Tibial nerve (tissue), 4 donors: ENCODE measurements at places on chromosomes 7 and 10. TPM values are rescaled to one million over a fixed set of nuclear protein-coding genes. Genes with fewer than 3 reads are reported as not detected.

GRCh38 chr10:95319239-95319638 lies 28.4 kb upstream of the PDLIM1 start:
- no peak for DNase-seq

Gene GARIN1A
- total RNA-seq: 2.7 TPM

DNA sequence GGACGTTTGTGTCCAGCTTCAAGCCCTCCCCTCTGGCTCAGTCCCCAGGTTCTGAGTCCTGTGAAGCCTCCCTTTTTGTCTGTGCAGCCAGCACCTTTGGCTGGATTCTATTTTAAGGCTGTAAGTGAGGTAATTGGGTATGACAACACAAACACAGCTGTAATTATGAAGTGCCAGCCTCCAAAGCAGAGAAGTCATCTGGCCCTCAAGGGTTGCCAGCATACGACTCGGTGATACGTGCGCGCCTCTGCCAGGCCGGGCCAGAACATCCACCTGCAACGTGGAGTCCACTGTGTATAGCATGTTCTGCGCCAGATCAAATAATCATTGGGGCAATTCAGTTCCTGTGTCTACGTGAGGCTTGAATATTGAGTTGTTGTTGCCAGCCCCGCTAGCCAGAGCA lies 6.7 kb upstream of the FAM180A start:
- no peak for DNase-seq

DNA sequence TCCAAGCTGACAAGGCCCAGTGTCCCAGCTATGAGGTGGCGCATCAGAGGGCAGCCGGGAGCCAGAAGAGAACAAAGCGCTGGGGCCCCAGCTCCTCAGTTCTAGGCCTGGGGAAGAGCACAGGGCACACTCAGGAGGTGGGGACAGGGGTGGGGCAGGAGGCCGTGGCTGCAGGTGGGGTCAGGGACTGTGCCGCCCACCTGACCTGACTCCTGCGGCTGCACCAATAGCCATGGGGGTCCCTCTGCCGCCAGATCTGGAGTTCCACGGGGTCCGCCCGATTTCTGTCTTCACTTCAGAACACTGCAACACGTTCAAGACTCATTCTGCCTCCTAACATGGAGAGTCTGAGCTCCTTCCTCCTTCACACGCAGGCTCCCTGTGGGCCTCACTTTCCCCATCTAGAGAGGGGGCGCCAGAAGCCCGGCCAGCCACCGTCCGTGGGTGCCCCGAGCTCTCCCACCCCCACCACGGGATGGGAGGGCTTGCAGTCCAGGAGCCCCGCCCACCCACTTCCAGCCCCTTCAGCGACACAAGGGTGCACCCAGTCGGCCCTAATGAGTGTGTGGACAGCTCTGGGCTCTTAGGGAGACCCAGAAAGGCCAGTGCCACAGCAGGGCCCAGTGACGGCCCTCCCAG lies 278.3 kb downstream of the MAD1L1 start:
- no peak for DNase-seq

DNA sequence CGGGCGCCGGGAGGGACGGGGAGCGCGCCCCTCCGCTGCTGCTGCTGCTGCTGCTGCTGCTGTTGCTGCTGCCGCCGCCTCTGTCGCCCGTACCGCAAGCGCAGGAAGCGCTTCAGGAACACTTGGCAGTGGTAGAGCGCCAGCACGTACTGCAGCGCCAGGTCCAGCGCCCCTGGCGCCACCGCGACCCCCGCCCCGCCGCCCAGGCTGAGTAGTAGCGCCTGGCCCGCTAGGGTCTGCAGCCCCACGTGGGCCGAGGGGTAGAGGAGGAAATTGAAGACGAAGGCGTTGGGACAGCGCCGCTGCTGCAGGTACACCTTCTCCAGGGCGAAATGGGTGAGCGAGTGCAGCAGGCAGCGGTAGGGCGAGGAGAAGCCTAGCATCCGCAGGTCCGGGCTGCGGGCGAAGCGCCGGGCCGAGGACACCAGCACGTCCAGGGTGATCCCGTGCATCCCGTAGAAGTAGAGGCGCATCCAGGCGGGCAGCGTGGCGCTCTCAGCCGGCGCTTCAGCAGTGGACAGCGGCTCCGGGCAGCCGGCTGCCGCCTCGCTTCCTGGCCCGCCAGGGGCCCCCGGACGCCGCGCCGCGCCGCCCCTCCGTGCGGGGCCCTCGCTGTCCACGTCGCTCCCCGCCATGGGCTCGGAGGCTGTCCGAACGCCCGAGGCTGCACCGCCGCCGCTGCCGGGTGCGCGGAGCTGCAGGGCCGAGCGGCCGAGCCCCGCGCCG lies at the start of gene TMEM229A:
TSS of gene TMEM229A (minus strand) at position 699 of the 726 bp plus-strand sequence. CDS start at position 635, 64 bp downstream.
- no peak for DNase-seq

DNA sequence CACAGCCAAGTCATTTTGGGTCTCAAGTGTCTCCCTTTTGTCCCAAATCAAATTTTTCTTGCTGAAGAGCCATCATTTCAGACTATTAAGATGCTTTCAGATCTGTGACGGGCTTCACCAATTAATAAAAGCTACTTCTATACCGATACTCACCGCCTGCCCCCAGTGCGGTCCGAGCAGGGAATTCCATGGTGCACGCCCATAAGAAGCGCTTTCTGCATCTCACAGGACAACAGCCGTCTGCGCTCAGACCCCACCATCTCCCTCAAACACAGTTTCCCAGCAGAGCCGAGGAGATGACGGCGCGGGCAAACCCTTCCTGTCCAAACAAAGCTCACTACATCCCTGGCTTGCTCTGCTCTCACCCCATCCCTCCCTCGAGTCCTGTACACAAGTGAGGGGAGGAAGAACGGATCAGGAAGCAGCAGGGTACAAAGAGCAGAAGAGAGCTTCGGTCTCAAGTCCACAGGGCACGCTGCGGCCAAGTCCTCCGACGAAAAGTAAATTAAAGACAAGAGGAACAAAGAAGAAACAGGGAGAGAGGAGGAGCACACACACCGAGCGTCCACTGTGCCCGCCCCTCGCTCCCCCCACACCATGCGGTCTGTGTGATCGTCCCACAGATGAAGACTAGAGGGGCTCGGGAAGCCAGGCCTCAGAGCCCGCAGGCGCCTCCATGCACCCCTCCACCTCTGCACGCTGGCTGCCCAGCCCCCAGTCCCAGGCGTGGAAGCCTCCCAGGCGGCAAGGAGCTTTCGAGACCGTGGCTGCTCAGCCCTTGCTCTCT lies 121.9 kb downstream of the MAD1L1 start:
- no peak for DNase-seq

Gene SPDYE8
- not detected for total RNA-seq

Gene ERVW-1
- total RNA-seq: not detected

- no peak for DNase-seq
Observed at GRCh38 chr7:12032146-12032545, 178.9 kb upstream of the TMEM106B start.

Gene PTF1A
- not detected for total RNA-seq

DNA sequence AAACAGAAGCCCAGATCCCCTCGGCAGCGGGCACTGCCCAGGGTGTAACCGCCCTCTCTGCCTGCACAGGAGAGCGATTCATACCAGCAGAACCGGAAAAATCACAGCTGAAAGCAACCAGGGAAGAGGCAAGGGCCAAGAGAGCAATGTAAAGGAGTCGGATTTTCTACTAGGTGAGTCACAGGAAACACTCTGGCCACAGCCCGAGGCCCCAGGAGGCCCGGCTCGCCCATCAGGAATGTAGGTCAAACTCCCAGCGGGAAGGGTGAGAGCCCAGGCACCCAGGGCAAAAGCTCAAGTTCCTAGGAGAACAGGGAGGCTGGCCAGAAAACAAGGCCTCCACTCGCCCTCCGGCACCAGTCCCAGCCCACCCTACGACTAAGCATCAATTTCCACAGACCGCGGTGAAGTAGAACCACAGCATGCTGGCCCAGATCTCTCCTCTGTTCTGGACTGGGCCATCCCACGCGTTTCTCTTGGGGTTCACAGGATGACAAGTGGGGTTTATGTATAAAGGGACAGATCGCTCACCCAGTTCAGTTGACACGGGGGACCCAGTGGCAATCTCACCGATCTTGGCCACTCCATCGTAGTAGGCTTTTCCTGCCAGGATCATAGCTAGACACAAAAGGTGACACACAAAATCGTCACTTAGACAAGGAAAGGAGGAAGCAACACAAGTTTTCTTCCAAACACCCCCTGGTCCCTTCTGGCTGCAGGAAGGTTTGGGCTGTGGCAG lies 46.2 kb downstream of the BAIAP2L1 start:
- no peak for DNase-seq

- DNase-seq: no peak
Observed at GRCh38 chr10:114697061-114697598, 39.1 kb upstream of the ABLIM1 start.

- DNase-seq: no peak
Observed at GRCh38 chr10:102066399-102067088, 1.4 kb downstream of the HPS6 start.

DNA sequence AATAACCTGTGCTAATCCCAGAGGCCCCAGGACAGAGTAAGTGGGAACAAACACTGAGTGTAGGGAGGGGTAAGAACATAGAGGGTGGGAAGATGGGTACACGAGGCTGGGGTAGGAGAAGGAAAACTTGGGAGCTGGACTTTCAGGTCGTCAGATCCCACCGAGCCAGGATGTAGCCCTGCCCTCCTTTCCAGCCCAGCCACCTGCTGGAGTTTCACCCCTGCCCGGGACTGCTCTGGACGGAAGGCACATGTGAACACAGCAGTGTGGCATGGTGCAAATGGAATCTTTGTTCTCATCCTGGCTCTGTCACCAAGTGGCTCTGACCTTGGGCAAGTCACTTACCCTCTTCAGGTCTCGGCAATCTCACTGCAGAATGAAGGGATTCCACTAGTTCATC lies 52.8 kb downstream of the PODXL start:
- no peak for DNase-seq

DNA sequence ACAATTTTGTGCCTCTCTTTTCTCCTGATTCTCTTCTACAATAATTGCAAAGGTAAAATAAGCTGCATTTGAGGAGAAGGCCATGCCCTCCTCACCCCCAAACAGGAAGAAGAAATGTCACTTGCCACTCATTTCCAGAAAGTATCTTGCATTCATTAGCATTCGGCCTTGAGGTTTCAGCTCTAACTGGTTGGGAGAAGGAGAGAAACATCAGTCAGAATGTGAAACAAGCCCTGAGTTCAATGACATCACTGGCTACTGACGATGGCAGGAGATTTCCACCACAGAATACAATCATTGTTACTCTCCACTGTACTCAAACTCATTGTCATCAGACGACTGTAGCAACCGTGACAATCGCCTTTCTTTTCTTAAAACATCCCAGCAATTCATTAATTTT lies 72.8 kb downstream of the PRKCQ start:
- no peak for DNase-seq

Gene EGFR
- total RNA-seq: 128 TPM

Gene AKR1C8
- not detected for total RNA-seq

Gene FBH1
- total RNA-seq: 92.4 TPM

GRCh38 chr7:138460176-138460648 lies at the start of gene TRIM24:
TRIM24 (plus strand) TSS chr7:138460259; CDS start chr7:138460549, 290 bp downstream.
- peak; percentile 94 for DNase-seq

GRCh38 chr10:29541422-29542210 lies 93.2 kb downstream of the SVIL start:
- DNase-seq: no peak

Gene CYP3A4
- total RNA-seq: 1.5 TPM

- no peak for DNase-seq
Observed at GRCh38 chr10:103627893-103628292, 134.4 kb downstream of the NEURL1 start.

DNA sequence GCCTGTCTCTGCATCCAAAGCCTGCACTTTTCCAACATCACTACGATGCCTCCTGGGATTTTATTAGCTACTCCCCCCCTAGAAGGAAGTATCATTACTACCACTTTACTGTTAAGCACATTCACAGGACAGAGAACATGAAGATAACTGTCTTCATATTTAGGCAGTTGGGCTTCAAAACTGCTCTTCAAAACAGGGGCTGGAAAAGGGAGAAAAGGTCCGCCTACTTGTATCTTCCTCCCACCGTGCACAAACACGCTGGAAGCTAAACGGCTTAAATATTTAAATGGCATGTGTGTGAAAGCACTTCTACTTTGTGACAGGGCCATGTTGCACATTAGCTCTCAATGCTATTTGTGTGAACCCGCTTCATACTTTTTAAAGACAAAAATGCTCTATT lies 999 bp downstream of the ITIH5 start:
- DNase-seq: no peak

DNA sequence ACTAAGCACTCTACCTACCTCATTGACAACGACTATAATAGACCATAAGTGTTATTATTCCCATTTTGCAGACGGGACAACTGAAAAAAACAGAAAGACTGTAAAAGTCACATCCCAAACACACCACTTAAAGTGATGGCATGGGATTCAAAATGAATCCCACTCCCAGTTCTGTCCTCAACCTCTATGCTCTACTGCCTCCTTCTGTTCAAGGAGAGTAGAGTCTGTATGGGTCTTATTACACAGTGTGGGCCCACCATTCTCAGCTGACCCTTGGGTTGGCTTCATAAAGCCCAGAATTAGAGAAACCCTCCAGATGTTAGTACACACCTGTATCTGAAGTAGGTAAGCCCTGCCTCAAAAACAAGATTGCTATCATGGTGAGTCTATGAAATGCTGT lies 102.2 kb downstream of the GRM8 start:
- DNase-seq: no peak

- no peak for DNase-seq
Observed at GRCh38 chr7:27686315-27686714, 23.6 kb upstream of the HIBADH start.

DNA sequence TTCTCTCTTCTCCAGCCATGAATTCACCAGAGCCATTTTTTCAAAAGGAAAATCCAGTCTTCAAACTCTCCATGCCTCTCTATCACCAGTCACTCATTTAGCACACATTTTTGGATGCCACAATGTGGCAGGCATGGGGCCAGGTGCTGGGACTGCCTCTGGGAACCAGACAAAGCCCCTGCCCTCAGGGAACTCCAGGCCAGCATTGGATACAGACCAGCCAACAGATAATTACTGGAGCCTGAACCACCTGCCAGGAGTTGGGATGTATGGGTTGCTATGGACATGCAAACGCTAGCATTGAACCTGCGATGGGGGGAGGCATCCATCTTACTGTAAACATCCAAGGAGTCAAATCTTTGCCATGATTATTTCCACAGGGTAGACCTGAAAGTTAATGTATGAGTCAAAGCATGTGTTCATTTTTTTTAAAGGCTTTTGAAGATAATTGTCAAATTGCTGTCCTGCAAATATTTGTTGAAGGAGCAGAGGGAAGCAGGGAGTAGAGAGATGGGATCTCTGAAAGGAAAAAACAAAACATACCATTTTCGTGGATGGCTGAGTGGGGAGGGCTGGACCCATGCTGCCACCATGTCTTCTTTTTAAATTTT lies 43.2 kb downstream of the SRRM3 start:
- DNase-seq: no peak
